ENCODE measurements at places on chromosomes 5 and 9.
A peak's percentile ranks its signal among the peaks of the same experiment; 100 is the strongest.

DNA sequence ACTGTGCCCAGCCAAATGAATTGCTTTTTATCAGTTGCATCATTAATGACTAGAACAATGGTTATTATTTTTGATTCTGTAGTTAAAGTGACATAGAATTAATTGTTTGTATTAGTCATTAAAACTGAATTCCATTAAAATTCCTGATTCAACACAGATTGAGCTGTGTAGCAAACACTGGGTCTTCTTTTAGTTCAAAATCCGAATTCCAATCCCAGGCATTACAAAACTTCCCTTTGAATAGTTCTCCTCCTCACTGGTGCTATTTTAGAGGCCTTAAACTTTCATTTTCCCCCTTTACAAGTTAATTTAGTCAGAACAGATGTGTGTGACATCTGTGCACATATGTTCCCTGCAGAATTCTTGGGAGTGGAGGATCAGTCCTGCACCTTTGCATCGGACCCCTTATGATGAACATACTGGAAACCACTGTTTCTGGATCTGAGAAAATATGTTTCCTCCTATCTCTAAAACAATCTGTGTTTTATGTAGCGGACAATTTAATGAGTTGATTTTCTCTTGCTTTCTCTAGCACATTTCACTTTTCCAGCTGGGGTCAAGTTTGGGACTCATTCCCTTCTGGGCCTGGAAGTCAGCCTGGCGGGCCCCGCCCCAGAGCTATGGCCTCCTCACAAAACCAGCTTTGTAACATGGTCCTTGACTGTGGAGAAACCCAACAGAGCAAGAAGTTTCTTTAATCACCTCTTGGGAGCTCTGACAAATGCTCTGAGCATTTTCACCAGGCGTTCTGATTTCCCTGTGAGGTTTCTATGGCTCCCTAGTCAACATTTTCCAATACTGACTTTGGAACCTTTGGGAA, 87.9 kb upstream of the MAMDC2 start:
- no peak for DNase-seq

- no peak for DNase-seq
Observed at GRCh38 chr9:107807183-107807582, 317.6 kb upstream of the KLF4 start.

- peak; percentile 48 for DNase-seq
Observed at GRCh38 chr9:124940521-124940893, 376 bp downstream of the GOLGA1 start.

DNA sequence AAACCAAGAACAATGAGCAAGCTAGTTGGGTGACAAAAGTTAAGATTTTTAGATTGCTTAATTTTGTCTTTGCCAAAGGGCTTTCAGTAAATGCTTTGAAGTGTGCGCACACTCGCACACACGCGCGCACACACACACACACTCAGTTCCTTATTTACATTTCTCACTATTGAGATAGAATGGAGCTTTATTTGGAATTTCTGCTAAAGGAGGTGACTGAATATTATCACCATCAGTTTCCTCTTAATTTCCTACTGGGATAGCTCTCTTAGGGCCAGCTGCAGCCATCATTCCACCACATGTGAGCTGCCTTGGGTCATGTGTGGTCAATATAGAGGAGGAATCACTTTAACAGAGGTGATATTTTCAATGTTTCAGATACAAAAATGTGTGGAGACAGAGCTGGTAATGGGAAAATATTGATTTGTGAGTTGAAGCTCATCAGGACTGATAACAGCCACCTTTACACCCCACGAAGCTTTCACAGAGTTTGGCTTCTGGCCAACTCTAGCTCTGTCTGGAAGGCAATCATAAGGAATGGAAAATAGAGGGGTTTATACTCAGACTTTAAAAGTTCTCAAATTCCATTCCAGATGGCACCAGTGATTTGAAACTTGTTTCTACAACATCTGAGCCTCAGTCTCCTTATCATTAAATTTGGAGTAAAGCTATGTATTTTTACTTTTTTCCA, 99.9 kb downstream of the MACIR start:
- no peak for DNase-seq

DNA sequence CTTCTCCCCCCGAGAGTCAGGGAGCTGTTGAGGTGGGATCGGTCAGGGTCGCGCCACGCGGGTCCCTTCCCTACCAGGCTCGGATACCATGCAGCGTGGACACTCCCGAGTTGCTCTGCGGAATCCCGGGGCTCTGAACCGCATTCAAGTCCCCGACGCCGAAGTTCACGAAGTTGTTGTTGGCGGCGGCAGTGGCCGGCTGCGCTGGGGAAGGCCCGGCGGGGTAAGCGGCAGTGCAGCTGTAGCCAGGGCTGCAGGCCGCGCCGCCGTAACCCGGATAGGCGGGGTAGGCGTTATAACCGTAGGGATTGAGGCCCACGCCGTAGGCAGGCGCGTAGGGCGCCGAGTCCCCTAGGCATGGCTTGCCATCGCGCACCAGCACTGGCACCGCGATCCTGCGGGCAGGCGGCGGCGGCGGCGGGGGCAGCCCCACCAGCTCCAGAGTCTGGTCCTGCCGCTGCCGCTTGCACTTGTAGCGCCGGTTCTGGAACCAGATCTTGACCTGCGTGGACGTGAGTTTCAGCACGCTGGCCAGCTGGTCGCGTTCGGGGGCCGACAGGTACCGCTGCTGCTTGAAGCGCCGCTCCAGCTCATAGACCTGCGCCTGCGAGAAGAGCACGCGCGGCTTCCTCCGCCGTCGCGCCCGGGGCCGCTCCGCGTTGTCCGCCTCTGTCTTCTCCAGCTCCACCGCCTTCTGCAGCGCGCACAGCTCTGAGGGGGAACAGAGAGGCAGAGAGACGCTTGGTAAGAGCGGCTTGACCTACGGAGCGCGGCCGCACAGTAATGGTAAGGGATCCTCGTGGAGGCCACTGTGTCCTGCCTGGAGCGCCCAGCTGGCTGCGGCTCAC, 2.3 kb downstream of the NKX2-5 start:
- no peak for DNase-seq

DNA sequence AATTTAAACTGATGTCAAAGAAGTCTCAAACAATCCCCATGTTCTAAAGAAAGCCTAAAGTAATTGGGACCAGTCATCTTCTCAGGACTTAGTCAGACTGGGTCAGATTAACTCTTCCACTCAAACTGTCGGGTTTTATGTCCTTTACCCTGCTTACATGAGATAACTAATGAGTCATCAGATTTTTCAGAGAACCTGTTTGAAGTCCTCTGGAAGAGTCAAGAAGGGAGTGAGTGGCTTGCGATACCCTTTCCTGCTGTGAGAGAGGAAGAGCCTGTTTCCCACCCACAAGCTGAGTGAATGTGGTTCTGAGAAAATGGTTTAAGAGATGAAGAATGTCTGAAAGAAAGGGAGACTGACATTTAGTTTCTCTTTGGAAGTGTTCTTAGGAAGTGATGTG, 1866.7 kb upstream of the C9orf72 start:
- no peak for DNase-seq

All from GM10248 (cell line).